ENCODE measurements at places on chromosomes 6 and 20. TPM values are rescaled to one million over a fixed set of nuclear protein-coding genes. Genes with fewer than 3 reads are reported as not detected.

GRCh38 chr6:170245475-170245992 lies 45.3 kb downstream of the DLL1 start:
- H3K36me3 ChIP-seq, result no peaks in the 10 kb centered on the region
- no peak overlapping the region for H3K4me3 ChIP-seq
- no peaks in the 10 kb centered on the region for H3K4me1 ChIP-seq
- H3K27me3 ChIP-seq, result peaks cover 4% of the 10 kb centered on the region

DNA sequence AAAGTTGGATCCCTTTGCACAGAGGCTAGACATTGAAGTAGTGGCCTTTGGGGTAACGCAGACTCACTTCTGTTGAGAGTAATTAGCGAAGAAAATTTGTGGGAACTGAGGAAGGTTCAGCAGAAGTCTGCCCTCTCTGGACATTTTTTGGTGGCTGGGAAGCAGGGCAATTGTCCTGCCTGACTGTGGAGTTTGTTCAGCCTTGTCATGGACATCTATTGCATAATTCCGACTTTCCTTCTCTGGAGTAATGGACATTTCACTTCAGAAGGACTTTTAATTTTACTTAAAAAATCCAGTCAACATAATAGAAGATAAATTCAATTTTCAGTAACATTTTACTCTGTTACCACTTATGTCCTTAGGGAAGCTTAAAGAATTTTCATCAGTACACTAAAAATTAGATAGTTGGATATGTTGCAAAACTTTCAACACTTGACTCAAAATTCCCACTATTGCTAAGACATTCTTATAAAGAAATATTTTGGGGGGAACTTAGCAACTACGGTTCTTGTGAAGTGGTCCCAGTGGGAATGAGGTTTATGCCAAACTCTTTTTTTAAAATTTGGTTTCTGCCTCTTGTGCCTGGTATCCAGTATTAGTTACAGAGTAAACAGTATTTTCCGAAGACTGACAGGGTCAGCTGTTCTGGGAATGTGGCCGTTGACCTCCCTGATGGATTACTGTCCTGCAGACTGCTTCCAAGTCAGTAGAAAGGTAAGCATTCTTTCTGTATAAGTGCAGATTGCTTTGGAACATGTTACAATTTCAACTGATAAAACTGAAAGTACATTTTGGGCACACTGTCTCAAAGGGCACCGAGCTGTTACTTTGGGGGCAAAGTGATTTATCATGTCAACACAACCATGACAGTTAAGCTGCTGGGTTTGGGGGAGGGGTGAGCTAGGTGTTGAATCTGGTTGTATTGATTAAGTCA lies 100.6 kb upstream of the MLIP start:
- H3K4me3 ChIP-seq, result no peak overlapping the region
- no peaks in the 10 kb centered on the region for H3K27me3 ChIP-seq
- DNase-seq, result no peak
- no peak overlapping the region for H3K27ac ChIP-seq

DNA sequence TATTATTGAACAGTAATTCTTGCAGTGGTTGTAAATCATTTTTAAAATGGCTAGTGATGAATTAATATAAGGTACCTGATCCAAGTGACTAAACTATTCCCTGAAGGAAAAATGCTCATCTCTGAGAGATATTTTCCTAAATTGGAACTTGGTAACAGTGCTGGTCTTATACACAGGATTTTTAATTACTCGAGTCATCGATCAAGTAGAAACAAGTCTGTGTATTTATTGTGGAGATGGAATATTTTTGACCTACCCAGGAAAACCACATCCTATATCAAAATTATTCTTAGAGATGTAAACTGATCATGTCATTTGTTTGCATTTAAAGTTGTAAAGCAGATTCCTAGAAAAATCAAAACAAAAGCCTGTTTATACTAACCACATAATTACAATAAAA lies 166.9 kb downstream of the MOXD1 start:
- H3K4me3 ChIP-seq, result no peak overlapping the region
- no peaks in the 10 kb centered on the region for H3K4me1 ChIP-seq
- no peaks in the 10 kb centered on the region for H3K36me3 ChIP-seq
- no peaks in the 10 kb centered on the region for H3K27me3 ChIP-seq
- no peak for DNase-seq

DNA sequence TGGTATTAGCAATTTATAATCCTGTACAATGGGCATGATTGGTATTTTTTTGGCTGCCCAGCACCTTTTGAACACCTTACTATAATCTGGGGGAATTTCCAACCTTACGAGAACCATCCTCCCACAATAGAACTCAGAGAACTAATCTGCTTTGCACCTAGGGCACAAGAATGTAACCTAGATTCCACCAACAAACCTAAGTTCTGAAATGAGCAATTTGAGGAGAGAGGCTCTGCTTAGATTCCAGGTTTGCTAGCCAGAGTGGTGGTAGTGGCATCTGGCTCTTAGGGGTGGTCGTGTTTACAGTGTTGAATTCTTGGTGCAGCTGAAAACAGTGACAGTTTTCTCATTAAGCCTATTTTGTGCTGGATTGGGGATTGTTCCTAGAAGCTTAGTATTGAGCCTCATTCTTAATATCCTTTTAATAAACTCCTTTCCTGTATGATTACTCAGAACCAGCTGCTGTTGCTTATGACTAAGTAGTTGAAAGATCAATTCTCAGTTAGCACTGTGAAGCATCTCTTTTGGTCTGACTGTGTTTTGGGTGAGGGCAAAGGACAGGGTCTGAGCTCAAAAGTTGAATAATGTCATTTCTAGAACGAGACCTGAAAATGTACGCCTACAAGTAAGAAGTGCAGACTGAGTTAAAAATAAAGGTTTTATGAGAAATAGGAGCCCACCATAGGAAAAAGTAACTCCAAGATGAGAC lies 385.6 kb downstream of the CDKAL1 start:
- no peak overlapping the region for H3K4me3 ChIP-seq
- H3K4me1 ChIP-seq, result no peaks in the 10 kb centered on the region
- H3K36me3 ChIP-seq, result no peaks in the 10 kb centered on the region
- no peaks in the 10 kb centered on the region for H3K27me3 ChIP-seq

- no peak overlapping the region for H3K4me3 ChIP-seq
- no peaks in the 10 kb centered on the region for H3K4me1 ChIP-seq
- H3K27ac ChIP-seq, result no peak overlapping the region
- no peak for DNase-seq
- no peaks in the 10 kb centered on the region for H3K36me3 ChIP-seq
Observed at GRCh38 chr20:8744228-8744844, 324.6 kb upstream of the PLCB4 start.

DNA sequence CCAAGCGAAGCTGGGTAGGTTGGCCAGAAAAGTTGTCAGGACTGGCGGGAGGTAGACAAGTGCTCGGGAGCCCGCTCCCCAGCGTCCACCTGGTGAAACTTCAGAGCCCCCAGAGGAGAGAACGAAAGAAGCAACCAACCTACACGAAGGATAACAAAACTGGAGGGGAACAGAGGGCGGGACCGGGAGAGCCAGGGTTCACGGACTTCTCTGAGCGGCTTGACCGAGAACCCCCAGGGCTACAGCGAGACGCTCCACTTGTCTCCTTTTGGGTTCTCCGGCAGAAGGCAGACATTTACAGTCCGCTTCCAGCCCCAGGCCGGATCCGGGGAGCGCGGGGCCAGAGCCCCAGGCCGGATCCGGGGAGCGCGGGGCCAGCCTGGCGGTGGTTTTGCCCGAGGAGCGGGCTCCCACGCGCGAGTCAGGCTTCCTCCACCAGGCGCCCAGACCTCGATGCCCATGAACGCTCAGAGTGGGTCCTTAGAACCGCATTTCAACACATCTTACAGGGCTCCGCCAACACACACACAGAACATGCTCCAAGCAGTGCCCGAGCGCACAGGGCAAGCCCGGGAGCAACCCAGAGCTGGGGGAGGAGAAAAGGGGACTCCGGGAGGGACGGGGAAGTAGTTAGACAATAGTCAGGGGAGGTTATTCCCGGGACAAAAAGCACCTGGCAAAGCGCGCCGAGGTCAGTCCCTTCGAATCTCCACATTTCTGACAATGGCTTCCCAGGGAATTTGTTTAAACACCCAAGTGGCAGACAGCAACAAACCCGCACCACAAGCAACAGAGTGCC lies 1.1 kb downstream of the PTPRK start:
- peaks cover 4% of the 10 kb centered on the region for H3K27me3 ChIP-seq
- peak; percentile 50 for DNase-seq
- peak overlapping the region; percentile 94 for H3K27ac ChIP-seq

DNA sequence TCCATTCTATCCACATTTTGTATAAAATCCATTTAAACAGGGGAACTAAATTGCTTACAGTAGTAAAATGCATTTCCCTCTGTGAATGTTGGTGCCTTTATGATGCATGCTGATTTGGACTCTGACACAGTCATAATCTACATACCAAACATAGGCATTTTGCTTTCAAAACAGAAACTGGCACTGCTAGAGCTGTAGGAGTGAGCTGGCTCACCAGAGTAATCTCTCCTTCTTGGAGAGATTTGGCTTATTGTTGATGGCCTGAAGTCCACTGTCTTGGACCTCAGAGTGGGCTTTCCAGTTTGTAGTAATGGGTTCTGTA lies 363.2 kb upstream of the FLRT3 start:
- H3K27ac ChIP-seq, result peak overlapping the region; percentile 54
- no peaks in the 10 kb centered on the region for H3K36me3 ChIP-seq
- H3K27me3 ChIP-seq, result no peaks in the 10 kb centered on the region
- no peak overlapping the region for H3K4me3 ChIP-seq

DNA sequence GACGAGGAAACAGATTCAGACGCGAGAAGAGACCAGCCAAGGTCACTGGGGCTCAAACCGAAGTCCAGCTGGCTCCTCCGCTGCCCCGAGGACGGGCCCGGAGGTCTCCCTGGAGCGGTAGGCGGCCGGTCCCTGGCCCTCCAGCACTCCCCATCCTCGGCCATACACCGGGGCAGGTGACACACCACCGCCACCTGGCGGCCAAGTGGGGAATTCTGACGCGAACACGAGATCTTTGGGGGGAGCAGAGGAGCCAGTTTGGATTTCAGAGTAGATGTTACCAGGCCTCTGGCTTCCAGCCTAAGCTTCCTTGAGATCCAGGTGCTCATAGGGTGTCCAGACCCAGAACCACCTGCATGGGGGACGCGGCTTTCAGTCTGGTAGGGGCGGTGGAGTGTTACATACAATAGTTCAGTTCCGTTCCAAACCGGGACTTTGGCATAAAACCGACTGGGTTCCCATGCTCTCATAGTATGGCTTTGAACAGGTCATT lies 16.1 kb downstream of the BPIFB1 start:
- no peaks in the 10 kb centered on the region for H3K36me3 ChIP-seq
- no peaks in the 10 kb centered on the region for H3K4me1 ChIP-seq
- H3K27ac ChIP-seq, result no peak overlapping the region
- H3K4me3 ChIP-seq, result no peak overlapping the region
- peaks cover 8% of the 10 kb centered on the region for H3K27me3 ChIP-seq

DNA sequence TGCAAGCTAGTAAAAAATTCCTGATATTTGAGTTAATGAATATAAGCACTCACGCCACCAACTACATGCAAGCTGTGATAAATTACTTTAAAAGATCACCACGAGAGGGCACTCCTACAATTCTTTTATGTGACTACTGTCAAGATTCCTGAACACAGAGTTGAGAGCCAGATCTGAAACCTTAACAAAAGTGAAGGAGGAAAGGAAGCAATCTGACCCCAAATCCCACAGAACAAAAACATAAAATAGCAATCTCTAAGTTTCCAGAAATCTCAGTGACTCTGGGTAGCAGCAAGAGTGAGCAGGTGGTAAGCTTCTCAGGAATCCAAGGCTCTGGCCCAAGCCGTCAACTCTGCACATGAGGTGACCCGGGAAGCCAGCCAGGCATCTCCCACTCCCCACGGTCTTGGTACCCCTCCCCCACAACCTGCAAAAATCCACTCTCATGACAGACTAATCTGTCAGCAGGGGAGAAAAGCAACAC lies 55.1 kb downstream of the STAU1 start:
- no peak for DNase-seq
- no peaks in the 10 kb centered on the region for H3K36me3 ChIP-seq
- H3K4me3 ChIP-seq, result no peak overlapping the region
- H3K27ac ChIP-seq, result peak overlapping the region; percentile 11
- peaks cover 5% of the 10 kb centered on the region for H3K4me1 ChIP-seq

DNA sequence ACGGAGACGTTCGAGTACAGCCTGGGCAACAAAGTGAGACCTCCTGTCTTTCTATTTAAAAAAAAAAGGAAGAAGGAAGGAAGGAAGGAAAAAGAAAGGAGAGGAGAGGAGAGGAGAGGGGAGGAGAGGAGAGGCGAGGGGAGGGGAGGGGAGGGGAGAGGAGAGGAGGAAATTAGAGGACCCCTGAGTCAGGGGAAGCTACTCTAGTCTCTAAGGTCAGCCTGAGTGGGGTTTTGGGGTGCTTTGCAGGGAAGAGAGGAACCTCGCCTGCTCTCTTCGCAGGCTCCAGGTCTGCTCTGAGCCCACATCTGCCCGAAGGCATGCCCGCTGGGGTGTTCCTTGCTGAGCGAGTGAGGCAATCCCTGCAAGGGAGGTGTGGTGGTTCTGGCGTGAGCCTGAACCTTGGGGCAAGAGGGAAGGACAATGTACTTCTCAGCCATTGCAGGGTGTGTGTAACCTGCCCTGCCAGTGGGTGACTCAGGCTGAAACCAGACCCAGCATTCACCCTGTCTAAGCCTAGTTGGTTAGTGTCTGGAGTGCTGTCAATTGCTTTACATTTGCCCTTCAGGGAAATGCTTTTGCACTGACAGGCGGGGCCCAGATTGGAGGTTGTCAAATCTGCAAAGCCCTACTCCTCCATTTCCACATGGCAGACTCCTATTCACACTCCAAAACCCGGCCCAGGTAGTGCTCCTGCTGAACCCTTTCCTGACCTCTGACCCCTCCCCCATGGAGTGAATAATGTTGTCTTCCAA lies 15.3 kb upstream of the MMP9 start:
- no peaks in the 10 kb centered on the region for H3K36me3 ChIP-seq
- H3K4me3 ChIP-seq, result no peak overlapping the region
- no peak overlapping the region for H3K27ac ChIP-seq
- H3K4me1 ChIP-seq, result no peaks in the 10 kb centered on the region
- peaks cover 68% of the 10 kb centered on the region for H3K27me3 ChIP-seq

- no peak overlapping the region for H3K4me3 ChIP-seq
- H3K27me3 ChIP-seq, result no peaks in the 10 kb centered on the region
- H3K4me1 ChIP-seq, result no peaks in the 10 kb centered on the region
- no peak for DNase-seq
- H3K27ac ChIP-seq, result no peak overlapping the region
Observed at GRCh38 chr20:16415071-16416053, 157.9 kb downstream of the KIF16B start.

- no peak overlapping the region for H3K27ac ChIP-seq
- no peaks in the 10 kb centered on the region for H3K27me3 ChIP-seq
- H3K4me1 ChIP-seq, result no peaks in the 10 kb centered on the region
- no peaks in the 10 kb centered on the region for H3K36me3 ChIP-seq
Observed at GRCh38 chr20:16064989-16065707, 508.1 kb downstream of the KIF16B start.

MYL9 gene
- 437 TPM for total RNA-seq

MUC22 gene
- total RNA-seq, result not detected

C6orf52 gene
- total RNA-seq, result not detected
